Right renal cortex interstitium (tissue), 3 donors: ENCODE measurements at places on chromosomes 11 and 22. TPM values are rescaled to one million over a fixed set of nuclear protein-coding genes. Genes with fewer than 3 reads are reported as not detected.

DNA sequence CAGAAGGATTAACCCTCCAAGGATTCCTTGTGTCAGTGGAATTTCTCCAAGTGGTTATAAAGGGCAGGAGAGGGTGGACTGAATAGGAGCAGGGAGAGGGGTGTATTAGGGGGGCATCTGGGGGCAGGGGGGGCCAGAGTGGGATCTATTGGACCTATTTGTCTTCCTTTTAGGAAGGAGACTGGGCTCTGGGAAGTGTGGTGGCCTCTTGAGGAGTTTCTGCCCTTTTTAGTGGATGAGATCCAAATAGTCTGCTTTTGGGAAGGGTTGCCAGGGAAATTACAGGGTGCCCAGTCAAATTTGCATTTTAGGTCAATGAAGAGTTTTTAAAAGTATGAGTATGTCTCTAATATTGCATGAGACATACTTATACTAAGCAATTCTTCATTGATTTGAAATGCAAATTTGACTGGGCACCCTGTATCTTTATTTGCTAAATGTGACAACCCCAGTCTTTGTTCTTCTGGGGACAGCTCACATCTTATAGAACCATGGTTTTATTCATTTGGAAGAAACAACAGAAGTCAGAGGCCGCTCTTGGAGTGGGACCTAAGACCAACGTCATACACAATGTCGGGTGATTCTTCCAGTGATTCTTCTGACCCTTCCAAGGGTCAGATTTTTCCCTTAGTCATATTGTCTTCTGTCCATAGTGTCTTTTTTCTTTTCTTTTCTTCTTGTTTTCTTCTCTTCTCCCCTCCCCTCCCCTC is 429 bp upstream of the SLC22A6 start:
- DNase-seq = no peak

DNA sequence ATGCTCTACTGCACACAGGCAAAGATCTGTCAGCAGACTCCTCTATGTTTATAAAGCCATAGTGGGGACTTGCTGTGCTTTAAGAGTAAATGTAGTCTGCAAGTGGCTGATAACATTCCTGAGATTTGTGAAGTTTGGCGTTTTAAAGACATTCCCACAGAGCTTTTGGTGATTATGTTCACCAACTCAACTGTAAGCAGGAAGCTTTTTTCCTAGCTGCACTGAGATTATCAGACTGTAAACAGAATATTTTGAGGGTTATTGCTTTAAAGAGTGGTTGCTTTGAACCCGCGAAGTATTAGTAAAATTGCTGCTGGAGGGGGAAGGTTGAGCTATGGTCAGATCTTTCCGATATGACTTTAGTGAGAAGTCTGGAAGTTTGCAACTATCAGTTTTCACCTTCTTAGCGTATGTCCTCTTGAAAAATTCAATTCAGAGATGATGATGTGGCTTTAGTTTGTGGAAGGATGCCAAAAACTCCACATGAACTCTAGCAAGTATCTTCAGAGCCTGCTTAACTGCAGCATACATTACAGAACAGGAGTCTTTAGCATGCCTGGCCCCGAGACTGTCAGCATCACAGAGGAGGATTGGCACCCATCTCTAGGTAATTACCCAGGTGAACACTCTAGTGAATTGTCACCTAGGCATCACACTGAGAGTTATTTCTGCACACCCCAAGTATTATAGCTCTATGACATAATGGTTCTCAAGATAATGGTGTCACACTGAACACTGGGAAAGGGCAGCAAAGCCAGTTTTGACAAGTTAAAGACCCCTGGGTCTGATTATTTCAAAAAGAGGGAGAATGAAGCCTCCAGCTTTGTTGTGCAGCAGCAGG is 89.9 kb downstream of the MTNR1B start:
- no peak for DNase-seq

GRCh38 chr11:37916331-37916730 is 1318.3 kb upstream of the RAG2 start:
- DNase-seq = no peak

GRCh38 chr11:126341760-126342161 is 13.7 kb upstream of the ST3GAL4 start:
- no peak for DNase-seq

NXPE2 gene
- 0.37 TPM for polyA plus RNA-seq

DNA sequence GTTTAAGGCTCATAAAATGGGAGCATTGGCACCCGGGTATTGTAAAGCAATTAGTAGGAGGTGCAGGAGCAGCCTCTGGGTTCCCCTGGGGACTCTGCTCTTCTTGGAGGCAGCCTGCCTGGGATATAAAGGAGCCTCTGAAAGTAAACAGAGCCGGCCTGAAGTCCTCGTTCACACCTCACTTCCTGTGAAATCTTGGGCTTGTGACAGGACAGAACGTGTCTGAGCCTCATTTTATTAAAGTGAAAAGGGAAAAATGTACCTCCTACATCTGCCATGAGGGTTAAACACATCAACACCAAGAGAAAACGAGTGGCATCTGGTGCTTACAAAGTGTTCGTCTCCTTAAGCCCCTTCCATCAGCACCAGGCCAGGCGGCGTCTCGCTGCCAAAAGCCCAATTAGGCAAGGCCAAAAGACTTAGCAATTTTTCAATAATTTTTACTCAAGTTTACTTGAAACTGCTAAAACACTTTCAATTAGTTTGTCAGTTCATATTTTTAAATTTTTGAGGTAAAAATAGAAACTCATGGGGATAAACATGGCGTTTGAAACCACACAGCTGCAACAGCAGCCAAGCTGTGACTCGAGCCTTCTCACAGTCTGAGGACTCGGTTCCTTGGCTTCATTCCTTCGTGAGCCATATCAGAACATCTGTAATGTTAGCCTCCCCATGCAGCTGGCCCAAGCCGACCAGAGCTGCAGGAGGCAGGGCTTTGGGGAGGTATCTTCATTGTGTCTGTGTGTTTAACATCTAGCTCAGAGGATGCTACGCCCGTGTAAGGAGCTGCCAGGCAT is 33.6 kb downstream of the MAP6 start:
- DNase-seq = peak; percentile 13

GRCh38 chr22:27537501-27537900 is 264.1 kb downstream of the MN1 start:
- DNase-seq = no peak

- DNase-seq = no peak
Measured at GRCh38 chr11:47257517-47258316, at the start of gene NR1H3. TSS of gene NR1H3 (plus strand) at chr11:47257996. CDS start at chr11:47259217, 1,221 bp downstream.

GRCh38 chr11:115077740-115078139 is 399.4 kb downstream of the NXPE2 start:
- DNase-seq = no peak

DNA sequence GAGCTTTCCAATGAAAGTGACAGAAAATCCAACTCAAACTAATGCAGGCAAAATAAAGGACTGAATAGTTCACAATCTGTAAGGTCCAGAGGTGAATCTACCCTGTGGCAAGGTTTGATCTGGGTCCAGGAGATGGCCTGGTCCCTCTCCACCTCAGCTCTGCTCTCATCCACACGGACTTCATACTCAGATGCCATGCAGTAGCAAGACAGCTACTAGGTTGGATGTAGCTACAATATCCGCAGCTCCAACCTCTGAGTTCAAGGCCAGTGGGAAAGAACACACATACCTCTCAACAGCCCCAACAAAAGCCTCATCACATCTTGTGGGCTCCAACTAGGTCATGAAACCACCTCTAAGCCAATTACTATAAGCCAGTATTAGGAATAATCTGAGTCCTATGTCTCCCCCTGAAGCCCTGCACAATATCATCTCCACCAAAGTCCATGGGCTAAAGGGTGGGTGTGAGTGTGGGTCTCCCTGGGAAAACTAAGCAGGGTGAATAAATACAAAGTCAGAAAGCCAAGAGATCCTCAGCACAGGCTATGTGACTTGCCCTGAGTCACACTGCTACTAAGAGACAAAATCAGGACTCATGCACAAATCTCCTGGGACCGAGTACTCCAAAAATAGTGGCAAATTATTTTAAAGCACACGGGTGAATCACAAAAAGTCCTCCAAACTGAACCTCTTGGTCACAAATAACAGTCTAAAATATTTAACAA is 78.8 kb downstream of the LARGE1 start:
- no peak for DNase-seq

MOGAT2 gene
- polyA plus RNA-seq = 1.6 TPM

GRCh38 chr22:43734370-43735150 is 77.5 kb downstream of the EFCAB6 start:
- DNase-seq = no peak

- DNase-seq = no peak
Measured at GRCh38 chr22:42078469-42079318, 806 bp upstream of the SMDT1 start.

SCUBE2 gene
- 6.1 TPM for polyA plus RNA-seq

DNA sequence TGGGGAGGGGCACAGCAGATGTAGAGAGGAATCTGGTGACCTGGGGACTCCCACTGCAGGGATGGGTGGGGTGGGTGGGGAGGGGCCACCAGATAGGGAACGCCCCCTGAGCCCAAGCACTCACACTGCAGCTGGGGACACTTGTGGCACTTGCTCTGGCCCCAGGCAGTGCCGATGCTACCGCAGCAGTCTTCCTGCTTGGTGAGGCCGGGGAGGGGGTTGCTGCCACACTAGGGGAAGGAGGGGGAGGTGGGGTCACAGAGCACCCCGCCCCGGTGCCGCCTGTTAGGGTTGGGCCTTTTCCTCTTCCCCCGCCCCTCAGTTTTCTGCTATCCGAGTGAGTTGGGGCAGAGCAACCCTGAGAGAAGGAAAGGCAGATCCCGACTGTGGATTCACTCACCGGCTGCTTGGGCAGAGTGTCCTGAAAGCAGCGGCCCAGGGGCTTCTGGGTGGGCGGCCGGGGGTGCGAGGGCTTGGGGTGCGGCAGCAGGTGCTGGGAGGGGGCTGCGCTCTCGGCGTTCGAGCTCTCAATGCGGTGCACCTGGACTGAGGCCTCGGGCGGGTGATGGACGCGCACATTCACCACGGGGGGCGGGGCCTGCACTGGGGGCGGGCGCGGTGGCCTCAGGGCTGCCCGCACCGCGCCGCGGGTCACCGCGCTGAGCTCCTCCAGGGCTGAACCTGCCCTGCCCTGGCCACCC is 4.7 kb downstream of the LTBP3 start:
- DNase-seq = no peak

- DNase-seq = no peak
Measured at GRCh38 chr11:16121853-16122252, 234.5 kb downstream of the SOX6 start.

- DNase-seq = no peak
Measured at GRCh38 chr22:36873614-36874308, 13.0 kb downstream of the NCF4 start.

DNA sequence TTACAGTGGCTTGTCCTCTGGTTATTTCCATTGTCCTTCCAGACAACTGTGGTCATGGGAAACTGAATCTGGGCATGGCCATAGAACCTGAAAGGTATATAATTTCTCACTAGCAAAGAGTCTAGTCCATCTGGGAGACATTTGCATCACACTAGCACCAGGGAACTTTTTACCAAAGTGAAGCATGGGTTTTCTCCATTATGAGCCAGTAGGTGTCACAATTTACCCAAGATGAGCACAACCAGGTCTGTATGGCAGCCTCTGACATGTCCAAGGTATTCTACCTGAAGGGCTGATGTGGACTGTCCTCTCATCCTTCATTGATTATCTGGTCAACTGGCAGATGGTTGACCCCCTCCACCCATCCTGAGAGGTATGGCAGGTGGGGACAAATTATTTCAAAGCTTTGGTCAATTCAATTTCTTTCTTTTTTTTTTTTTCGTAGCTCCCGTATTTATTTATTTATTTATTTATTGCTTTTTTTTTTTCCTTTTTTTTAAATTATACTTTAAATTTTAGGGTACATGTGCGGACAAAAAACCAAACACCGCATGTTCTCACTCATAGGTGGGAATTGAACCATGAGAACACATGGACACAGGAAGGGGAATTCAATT is 425.9 kb downstream of the TMEM135 start:
- no peak for DNase-seq

GRCh38 chr11:113690619-113691569 is 15.2 kb downstream of the TMPRSS5 start:
- DNase-seq = no peak

- DNase-seq = no peak
Measured at GRCh38 chr11:45171550-45171949, 25.1 kb downstream of the PRDM11 start.

MAP6 gene
- 7.7 TPM for polyA plus RNA-seq

- no peak for DNase-seq
Measured at GRCh38 chr11:77300695-77301094, 791 bp downstream of the GDPD4 start.

GRCh38 chr11:95322539-95322938 is 91.5 kb upstream of the SESN3 start:
- no peak for DNase-seq

- DNase-seq = no peak
Measured at GRCh38 chr11:71519546-71519945, 7.5 kb upstream of the KRTAP5-7 start.

DNA sequence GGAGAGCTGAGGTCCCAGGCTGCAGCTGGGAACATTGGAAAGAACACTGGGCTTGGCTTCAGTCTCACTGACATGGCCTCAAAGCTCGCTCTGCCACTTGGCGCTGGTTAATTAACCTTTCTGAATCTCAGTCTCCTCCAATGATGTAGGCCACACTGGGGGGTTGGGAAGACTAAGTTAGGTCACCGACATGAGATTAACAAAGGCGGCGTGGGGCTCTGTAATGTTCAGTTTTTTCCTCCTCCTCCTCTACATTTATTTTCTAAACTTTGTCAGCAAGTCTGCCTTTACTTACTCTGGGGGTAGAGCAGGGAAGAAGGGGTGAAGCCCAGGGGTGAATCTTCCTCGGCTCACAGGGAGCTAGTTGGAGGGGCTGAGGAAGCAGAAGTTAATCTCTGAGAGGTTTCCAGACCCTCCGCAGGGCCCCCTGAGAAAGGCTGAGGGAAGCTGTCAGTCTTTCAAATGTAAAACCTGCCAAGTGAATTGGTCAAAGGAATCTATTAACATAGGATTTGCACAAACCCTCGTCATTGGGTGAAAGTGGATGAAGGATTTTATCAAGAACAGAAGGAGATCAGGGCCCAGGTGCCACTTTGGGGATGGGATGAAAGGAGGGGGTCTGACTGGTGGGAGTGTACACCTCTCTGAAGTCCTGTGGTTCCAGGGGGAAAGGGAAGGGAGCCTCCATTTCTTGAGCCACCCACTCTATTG is 32.1 kb upstream of the TENM4 start:
- no peak for DNase-seq

DNA sequence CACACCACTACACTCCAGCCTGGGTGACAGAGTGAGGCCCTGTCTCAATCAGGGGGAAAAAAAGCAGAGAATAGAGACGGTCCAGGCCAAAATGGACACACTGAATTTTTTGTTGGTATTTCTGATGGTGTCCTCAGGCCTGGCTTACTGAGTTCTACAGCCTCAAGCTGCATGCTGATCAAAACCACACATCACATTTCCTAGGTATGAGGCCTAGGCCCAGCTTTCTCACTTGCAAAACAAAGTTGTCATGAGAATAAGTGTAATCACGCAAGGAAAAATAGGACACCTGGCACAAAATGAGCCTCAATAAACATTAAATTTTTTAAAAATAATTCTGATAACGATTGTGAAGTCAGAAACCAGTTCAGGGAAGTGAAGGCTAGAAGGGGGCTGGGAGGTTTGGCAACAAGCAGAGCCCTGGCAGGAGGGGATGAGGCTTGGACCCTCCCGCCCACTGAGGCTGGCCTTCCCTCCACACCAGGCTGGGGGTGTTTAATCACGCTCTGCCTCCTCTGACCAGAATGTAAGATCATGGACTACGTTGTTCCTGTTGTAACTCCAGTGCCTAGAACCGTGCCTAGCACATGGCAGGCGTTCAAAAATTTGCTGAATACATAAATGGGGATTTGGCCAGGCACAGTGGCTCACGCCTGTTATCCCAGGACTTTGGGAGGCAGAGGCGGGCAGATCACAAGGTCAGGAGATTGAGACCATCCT is 18.1 kb downstream of the PACSIN2 start:
- no peak for DNase-seq

SEPTIN5 gene
- polyA plus RNA-seq = 37.6 TPM
